Natural killer cell (primary cell): ENCODE measurements at places on chromosomes 5 and 9. TPM values are rescaled to one million over a fixed set of nuclear protein-coding genes. Genes with fewer than 3 reads are reported as not detected.

The ENTR1 gene
- total RNA-seq = 62.3 TPM

DNA sequence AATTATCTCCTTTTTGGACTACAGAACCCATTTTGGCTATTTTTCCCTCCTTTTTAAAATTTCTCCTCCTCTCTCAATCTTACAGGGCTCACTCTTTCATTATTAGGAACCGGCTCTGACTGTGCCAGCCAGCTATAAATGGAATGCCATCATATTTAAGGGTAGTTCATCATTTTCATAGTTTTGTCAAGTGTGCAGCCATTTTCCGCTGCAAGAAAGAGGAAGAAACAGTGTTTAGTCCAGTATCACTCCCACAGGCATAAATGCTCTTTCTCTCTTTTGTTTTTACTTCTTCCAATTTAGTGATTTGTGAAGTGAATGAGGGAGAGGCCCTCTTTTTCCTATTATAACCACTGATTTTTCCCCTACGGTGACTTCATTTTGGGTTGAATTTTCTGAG, 290.0 kb downstream of the NR3C1 start:
- no peaks in the 10 kb centered on the region for H3K27me3 ChIP-seq
- no peak overlapping the region for H3K27ac ChIP-seq
- H3K36me3 ChIP-seq = peaks cover 4% of the 10 kb centered on the region
- H3K4me1 ChIP-seq = peaks cover 3% of the 10 kb centered on the region

GRCh38 chr5:78353520-78353919, 6.9 kb upstream of the SCAMP1 start:
- H3K4me1 ChIP-seq = peaks cover 2% of the 10 kb centered on the region
- no peak overlapping the region for H3K27ac ChIP-seq
- DNase-seq = no peak
- no peaks in the 10 kb centered on the region for H3K36me3 ChIP-seq
- no peak overlapping the region for H3K4me3 ChIP-seq
- H3K27me3 ChIP-seq = no peaks in the 10 kb centered on the region

DNA sequence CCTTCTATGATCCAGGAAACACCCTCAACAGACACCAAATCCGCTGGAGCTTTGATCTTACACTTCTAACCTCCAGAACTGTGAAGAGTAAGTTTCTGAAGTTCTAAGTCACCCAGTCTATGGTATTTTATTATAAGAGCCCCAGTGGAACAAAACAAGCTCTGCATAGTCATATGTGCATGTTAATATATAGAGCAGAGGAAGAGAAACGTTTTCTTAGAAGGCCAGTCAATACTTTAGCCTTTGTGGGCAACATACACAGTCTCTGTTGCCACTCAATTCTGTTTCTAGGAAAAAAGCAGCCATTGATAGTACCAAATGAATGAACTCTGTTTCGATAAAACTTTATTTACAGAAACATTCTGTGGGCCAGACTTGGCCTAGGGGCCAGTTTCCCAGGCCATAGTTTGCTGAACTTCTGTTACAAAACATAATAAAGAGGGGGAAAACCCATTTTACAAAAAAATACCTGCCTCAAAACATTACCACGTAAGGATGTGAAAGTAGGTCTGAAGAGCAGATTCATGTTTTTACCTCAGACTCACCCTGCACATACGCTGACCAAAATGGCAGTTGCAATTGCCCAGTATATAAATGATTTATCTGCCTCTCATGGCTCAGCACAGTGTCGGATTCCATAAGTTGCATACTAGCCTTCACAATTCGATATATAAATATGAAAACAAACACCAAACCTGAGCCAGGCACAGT, 350.5 kb downstream of the SLIT3 start:
- no peak for DNase-seq
- no peaks in the 10 kb centered on the region for H3K4me1 ChIP-seq
- H3K36me3 ChIP-seq = no peaks in the 10 kb centered on the region
- no peak overlapping the region for H3K4me3 ChIP-seq
- no peak overlapping the region for H3K27ac ChIP-seq
- no peaks in the 10 kb centered on the region for H3K27me3 ChIP-seq

The DAB2 gene
- total RNA-seq = 53.8 TPM

The C1QTNF2 gene
- not detected for total RNA-seq

The FRRS1L gene
- total RNA-seq = not detected

GRCh38 chr5:107449369-107449768, 221.4 kb downstream of the EFNA5 start:
- no peak overlapping the region for H3K27ac ChIP-seq
- no peak overlapping the region for H3K4me3 ChIP-seq
- H3K4me1 ChIP-seq = no peaks in the 10 kb centered on the region
- no peaks in the 10 kb centered on the region for H3K27me3 ChIP-seq
- DNase-seq = no peak

- DNase-seq = no peak
- H3K27ac ChIP-seq = no peak overlapping the region
- H3K4me3 ChIP-seq = no peak overlapping the region
- H3K36me3 ChIP-seq = no peaks in the 10 kb centered on the region
Measured at GRCh38 chr5:76104027-76104426, 20.8 kb downstream of the SV2C start.

- H3K36me3 ChIP-seq = no peaks in the 10 kb centered on the region
- H3K27me3 ChIP-seq = no peaks in the 10 kb centered on the region
- no peak overlapping the region for H3K27ac ChIP-seq
- no peak overlapping the region for H3K4me3 ChIP-seq
- no peak for DNase-seq
- no peaks in the 10 kb centered on the region for H3K4me1 ChIP-seq
Measured at GRCh38 chr9:1879501-1879900, 135.6 kb upstream of the SMARCA2 start.

- H3K27me3 ChIP-seq = no peaks in the 10 kb centered on the region
- no peak overlapping the region for H3K27ac ChIP-seq
- H3K4me3 ChIP-seq = no peak overlapping the region
- no peaks in the 10 kb centered on the region for H3K4me1 ChIP-seq
Measured at GRCh38 chr5:124895236-124895635, 148.8 kb upstream of the ZNF608 start.
